Left ventricle myocardium superior (tissue), 1 donor: ENCODE measurements at places on chromosomes 1 and 21.

GRCh38 chr1:119209596-119210295, 69.3 kb upstream of the WARS2 start:
- no peak for DNase-seq

DNA sequence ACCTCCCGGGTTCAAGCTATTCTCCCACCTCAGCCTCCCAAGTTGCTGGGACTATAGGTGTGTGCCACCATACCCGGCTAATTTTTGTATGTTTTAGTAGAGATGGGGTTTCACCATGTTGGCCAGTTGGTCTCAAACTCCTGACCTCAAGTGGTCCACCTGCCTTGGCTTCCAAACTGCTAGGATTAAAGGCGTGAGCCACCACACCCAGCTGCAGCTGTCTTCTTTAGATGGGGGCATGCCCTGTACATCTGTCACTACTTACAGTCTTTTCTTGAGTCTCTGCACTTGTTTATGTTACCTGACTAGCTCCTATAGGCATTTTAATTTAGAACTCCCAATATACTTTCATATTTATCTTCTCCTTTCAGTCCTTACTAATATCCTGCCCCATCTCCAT, 64.2 kb downstream of the SELENOF start:
- DNase-seq, result no peak

- DNase-seq, result no peak
Measured at GRCh38 chr1:206654828-206655227, 19.5 kb downstream of the DYRK3 start.

- no peak for DNase-seq
Measured at GRCh38 chr1:65395887-65396612, 24.4 kb upstream of the LEPR start.

- DNase-seq, result peak; percentile 26
Measured at GRCh38 chr1:164771619-164772361, 212.8 kb downstream of the PBX1 start.

DNA sequence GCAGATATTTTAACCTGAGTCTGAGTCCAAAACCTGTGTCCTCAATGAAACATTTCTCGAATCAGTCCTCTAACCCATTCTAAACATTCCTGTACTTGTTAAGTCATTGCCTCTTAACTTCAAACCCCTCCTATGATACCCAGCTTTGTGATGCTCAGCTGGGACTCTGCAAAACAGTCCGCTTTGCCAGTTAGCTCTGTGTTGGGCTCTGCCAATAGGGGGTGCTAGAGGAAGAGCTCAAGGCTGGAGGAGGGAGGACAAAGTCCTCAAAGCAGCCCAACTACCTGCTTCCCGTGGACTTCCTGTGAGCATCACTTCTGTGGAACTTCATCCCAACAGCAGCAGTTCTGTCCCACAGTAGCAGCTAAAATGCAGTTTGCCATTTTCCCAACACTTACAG, 38.1 kb upstream of the SYT14 start:
- DNase-seq, result no peak

GRCh38 chr1:3811595-3811911, 15.3 kb upstream of the LRRC47 start:
- no peak for DNase-seq

DNA sequence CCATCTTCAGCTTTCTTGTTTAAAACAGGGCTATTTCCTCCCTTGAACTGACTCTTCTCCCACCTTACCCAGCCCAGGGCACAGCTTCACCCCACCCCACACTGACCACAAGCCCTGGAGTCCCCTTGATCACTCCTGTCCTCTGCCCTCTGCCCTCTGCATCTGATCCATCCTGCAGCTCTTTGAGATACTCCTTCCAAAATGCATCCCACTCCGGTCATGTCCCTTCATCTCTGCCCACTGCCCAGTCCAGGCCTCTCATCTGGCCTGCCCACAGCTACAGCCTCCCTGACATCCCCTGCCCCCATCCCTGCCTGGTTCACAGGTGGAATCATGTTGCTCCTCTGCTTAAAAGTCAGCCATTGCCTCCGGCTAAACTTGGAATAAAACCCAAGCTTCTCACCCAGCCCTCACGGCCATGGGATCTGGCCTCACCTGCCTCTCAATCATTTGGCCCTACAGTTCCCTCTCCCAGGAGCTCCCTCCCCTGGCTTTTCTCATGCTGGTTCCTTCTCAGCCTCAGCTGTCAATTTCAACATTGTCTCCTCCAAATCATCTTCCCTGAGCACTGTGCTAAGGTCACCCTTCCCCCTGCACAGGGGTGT, 202.0 kb downstream of the MATN1 start:
- DNase-seq, result no peak

DNA sequence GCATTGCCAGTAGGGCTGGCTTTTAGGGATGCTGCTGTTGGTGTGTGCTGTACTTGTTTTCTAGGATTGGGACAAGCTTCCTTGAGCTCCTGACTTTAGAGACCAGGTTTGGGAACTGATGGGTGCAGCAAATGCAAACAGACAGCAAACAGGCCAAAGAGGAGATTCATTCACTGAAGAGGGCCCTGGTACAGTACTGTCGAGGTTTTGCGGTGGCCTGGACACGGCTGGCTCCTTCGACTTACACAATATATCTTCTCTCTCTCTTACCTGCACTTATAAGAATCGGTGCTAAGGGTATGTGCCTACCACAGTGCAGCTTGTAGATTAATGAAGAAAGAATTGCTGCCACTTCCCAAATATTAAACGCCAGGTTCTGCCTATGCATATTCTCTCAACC, 44.6 kb downstream of the ATP1A1 start:
- no peak for DNase-seq

GRCh38 chr1:31701091-31701736, 2.6 kb downstream of the COL16A1 start:
- DNase-seq, result peak; percentile 89
